ENCODE measurements at places on chromosomes 13 and 19.

- DNase-seq = no peak
These were observed 11.9 kb upstream of the SCN1B start for GRCh38 chr19:35018379-35018778.

GRCh38 chr19:17351815-17352435, 14.6 kb downstream of the GTPBP3 start:
- DNase-seq = no peak

DNA sequence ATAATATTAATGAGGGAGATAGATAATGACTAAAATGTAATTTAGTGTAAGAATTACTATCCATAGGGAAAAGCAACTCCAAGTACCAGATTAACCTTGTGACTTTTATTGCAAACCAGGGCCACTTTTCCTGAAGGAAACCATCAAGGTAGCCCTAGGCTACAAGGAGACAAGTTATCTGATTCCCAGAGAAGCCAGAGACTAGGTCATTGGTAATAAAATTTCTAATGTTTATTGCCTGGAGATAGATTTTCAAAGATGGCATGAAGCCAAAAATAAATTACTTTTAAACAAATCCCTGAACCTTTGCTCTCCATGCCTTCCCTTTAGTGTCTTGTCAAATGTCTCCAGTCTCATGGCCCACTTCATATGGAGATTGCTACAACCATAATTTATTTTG, 610.1 kb upstream of the SLC10A2 start:
- no peak for DNase-seq

DNA sequence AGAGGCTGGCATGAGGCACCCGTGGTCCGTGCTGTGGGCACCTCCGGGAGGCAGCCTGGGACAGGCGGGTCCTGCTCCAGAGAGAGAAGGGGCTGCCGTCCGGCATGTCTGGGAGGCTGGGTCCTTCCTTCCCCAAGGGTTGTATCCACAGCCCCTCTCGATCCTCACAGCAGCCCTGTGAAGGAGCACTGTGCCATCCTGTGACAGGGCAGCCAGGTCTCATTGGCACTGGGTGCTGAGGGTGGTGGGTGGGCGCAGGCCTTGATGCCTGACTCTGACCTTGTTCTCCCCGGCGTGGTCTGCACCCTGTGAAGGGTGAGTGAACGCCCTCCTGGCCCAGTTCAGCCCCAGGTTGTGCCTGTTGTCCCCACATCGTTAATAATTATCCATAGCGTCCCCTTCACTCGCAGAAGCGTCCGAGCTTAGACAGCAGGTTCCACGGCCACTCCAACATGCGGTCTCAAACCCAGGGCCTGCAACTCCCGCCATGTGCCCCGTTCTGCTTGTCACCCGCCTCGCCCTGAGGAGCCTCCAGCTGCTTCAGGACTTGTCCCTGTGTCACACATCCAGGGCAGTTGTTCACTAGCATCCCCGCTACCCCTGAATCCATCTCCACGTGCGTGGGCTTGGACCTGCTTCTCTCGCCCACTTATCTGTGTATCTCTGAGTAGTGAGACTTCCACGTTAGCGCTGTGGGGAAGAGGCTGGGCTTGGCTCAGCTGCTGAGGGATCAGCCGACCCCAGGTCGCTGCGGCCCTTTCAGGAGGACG, 10.6 kb downstream of the ATP11A start:
- DNase-seq = no peak

DNA sequence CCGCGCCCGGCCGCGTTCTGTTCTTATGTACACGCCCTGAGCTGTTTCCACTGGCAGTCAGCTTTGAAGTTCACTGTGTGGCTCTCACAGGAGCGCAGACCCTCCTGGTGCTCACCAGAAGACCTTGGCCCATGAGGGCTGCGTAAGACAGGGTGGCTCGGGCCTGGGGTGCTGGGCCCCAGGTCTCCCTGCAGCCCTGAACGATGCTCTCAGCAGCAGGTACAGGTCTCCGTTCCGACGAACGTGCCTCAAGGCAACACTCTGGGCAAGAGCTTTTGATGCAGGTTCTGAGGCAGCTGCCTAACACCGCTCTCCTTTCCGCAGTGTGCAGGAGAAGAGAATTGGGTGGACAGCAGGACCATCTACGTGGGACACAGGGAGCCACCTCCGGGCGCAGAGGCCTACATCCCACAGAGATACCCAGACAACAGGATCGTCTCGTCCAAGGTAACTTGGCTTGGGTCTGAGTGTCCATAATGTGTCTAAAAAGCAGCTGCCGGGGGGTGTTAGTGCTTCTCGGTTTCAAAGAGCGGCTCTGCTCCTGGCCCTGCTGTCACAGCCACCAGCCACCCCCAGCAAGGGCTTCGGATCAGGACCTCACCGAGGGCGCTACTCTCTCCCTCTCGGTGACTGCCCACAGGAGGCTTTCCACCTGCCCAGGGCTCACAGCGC, 95.1 kb downstream of the ATP11A start:
- no peak for DNase-seq

GRCh38 chr13:74246487-74246886, 112.3 kb upstream of the KLF12 start:
- DNase-seq = no peak

DNA sequence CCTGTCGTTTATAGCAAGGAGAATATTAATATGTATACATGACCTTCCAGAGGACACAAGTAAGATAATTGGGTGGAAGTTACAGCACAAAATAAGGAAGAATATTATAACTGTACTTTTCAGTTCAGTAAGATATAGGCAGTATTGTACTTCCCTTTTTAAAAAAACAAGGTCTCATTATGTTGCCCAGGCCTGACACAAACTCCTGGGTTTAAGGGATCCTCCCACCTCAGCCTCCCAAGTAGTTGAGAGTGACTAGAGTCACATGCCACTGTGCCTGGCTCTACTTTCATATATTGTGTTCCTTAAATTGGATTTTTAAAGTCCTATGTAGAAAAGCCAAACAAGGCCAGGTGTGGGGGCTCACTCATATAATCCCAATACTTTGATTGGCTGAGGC, 19.5 kb upstream of the MAB21L1 start:
- DNase-seq = no peak

- DNase-seq = no peak
These were observed 953 bp downstream of the RLN3 start for GRCh38 chr19:14028901-14029300.

- DNase-seq = peak; percentile 23
These were observed 27.6 kb downstream of the SLC6A16 start for GRCh38 chr19:49297403-49297802.

- DNase-seq = peak; percentile 81
These were observed 10.9 kb downstream of the APOC1 start for GRCh38 chr19:44925114-44925891.

DNA sequence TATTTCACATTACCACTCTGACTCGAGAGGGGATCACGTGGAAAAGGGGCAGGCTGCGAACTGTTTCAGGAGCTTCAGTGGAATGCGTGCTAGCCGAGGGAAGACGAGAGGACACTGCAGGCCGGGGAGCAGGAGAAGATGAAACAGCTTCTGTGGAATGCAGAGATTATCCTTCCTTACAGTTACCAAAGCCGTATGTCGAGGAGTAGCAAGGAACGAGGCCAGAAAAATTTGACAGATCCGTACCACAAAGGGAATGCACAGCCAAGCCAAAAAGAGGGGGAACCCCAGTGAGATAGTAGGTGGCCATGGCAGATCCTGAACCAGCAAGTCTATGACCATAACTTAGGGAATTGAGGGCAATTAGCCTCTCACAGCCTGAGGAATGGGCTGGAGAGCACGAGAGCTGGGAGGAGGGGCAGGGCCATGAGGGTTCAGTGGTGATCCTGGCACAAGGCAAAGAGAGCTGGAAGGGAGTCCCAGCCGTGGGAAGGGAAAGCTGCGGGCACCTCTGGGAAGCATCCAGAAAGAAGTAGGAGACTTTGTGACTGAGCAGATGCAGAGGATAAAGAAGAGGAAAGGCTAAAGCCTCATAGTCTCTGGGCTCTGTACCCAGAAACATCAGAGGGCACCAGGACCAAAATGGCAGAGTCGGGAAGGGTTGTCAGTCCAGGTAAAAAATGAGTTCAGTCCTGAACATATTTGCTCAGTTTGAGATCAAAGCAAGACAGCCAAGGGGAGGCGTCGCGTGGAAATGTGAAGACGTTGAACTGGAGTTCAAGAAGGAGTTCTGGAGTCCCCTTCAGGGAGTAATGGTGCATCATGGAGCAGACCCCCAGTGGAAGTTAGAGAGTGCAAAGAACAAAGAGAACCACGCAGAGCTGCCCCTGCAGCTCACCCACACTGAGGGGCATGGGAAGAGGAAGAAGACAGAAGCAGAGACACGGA, 5.1 kb downstream of the COL4A1 start:
- peak; percentile 85 for DNase-seq

- no peak for DNase-seq
These were observed 211.1 kb downstream of the ZIC5 start for GRCh38 chr13:99760456-99760855.

DNA sequence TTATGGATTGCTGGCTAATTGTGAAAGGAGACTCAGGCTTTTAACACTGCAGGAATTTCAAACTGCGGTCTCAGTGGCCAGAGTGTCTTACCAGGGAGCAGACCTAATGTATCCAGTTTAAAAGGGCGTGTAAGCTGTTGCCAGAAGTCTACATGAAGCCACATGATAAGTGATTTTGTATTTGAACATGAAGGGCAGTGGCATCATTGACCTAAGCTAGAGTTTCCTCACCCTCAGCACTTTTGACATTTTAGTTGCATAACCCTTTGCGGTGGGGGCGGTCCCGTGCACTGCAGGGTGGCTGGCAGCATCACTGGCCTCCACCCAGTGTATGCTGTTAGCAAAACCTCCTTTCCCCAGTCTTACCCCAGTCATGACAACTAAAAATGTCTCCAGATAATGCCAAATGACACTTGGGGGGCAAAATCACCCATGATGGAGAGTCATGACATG, 23.7 kb upstream of the GPR18 start:
- DNase-seq = no peak

GRCh38 chr19:3509566-3509989, 3.5 kb downstream of the FZR1 start:
- DNase-seq = peak; percentile 80

DNA sequence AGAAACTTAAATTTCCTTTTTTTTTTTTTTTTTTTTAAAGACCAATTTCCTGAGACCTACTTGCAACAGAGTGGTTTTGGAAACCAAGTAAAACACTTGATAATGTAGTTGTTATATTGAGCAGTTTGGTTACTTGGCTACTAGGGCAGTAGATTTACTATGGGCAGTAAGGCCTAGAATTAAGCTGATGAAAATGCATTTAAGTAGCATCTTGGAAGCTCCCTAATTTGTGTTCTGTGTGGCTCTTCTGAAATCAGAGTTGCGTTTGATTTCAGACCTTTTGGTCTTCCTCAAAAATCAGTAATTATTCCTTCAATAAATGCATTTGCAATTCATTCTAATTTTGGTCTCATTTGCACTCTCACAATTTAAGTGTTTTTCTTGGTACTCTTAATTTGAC, 810 bp downstream of the GPR180 start:
- DNase-seq = no peak

GRCh38 chr13:60226507-60226906, 62.8 kb upstream of the DIAPH3 start:
- peak; percentile 15 for DNase-seq

GRCh38 chr13:67916650-67917049, 686.5 kb upstream of the PCDH9 start:
- DNase-seq = no peak

- DNase-seq = no peak
These were observed 14.8 kb upstream of the DNAJC15 start for GRCh38 chr13:43008596-43008995.
